ENCODE measurements at places on chromosomes 3 and 15.

DNA sequence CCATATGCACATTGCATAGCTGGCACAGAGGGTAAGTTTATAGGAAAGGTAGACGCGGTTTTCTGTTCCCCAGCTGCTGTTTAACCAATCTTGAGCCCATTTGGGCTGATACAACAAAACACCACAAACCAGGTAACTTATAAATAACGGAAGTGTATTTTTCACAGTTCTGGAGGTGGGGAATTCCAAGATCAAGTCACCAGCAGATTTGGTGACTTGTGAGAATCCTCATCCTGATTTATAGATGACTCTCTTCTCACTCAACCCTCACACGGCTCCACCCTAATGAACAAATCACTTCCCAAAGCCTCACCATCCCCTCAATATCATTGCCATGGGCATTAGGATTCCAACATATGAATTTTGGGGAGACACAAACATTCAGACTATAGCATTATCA, 694.4 kb upstream of the NR2F2 start:
- no peak for DNase-seq

- no peak for DNase-seq
Observed at GRCh38 chr3:111542611-111543300, 759 bp downstream of the CD96 start.

GRCh38 chr3:190239325-190239724, 82.9 kb downstream of the CLDN1 start:
- no peak for DNase-seq

DNA sequence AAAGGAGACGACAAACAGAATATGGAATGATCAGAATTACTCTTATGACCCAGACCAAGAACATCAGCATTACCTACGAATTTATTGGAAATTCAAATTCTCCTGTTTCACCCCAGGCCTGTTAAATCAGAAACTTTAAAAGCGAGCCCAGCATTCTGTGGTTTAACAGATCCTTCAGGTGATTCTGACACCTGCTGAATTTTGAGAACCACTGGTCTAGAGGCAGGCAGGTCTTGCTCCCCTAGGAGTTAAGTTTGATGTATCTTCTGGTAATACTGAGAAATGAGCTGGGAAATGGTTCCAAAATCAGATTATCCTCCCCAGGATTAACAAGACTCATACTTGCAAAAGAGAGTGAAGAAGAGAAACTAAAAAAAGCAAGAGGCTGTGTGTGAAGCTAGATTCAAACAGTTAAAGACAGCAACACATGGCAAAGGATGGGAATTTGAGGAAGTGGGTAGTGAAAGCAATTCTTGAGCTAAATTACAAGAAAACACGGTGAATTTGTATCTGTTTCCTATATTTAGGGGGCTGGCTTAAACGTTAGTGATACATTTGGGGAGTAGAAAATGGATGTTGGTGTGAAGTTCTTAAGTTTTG, 66.0 kb downstream of the FLNB start:
- DNase-seq: no peak
